Urinary bladder (tissue), 4 donors: ENCODE measurements at places on chromosomes 2 and 18. TPM values are rescaled to one million over a fixed set of nuclear protein-coding genes. Genes with fewer than 3 reads are reported as not detected.

DNA sequence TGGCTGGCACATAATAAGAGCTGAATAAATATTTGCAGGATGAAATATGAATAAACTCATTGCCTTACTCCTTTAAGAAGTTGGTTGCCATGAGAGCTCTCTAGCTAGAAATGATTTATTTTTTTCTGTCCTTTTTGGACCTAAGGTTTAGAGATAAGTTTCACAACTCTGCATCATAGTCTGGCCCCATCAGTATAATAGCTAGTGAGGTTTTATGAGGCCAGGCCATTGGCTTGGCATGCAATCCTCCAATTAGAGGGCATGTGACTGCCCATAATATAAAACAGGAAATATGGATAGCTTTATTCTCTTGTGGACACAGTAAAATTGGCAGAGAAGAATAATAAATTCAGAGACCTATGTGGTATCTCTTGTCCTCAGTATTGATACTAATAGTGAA, 26.2 kb upstream of the INSIG2 start:
- DNase-seq: no peak

GRCh38 chr2:25204190-25204838, 35.9 kb upstream of the POMC start:
- DNase-seq: no peak

- no peak for DNase-seq
Observed at GRCh38 chr2:133506996-133507395, 61.3 kb downstream of the NCKAP5 start.

- no peak for DNase-seq
Observed at GRCh38 chr2:237195396-237196120, 109.9 kb downstream of the COPS8 start.

GRCh38 chr2:85717308-85718008, 23.3 kb downstream of the GNLY start:
- DNase-seq: no peak

DNA sequence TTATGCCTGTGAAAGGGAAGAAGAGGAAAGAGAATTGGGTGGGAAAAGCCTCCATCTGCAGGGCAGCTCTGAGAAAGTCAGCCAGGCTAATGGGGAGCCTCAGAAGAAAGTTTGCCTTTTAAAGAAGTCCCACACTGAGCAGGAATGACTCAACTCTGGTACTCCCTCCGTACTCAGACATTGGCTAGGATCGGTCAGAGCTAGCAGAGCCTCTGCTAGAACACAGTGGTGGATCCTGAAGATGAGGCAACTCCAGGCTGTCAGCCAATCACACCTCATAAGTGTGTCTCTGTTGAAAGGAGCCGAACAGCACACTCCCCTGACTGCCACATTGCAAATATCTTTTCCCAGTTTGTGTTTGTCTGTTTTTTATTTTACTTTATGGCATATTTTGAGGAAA, 96.9 kb downstream of the HNRNPLL start:
- DNase-seq: no peak

- DNase-seq: no peak
Observed at GRCh38 chr2:100955226-100955625, 46.9 kb upstream of the RPL31 start.

Gene CTDSP1
- total RNA-seq: 66.2 TPM

Gene MTHFD2
- 58.3 TPM for total RNA-seq
